ENCODE measurements at places on chromosomes 2 and 18.

DNA sequence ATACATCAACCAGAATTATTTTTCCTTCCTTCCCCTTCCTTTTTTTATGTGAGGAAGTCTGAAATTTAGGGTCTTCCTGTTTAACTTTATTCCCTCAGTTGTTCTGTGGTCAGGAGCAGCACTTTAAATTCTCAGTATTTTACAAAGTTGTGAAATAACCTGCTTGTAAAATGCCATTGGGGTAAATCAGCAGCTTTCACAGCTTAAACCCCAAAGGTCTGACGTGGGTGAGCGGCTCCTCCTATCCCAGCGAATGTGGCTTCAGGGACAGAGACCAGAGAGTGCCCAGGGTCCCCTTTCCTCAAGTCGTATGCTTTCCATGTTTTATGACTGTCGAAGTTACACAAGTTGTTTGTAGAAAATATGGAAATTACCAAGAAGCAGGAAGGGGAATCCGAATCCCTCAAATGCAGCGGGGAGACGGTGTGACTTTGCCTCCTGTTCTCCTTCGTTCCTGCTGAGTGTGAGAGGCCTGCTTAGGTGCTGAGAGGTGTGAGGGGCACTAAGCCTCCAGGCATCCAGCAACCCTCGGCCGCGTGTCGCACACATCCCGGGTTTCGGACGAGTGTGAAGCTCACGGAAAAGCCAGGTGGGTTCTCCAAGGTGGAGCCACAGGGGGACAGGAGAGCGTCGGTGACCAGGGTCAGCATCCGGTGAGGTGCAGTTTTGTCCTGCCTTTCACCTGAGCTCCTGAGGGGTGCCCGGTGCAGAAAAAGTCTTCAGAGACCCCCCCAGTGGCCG is 10.8 kb upstream of the KCNG2 start:
- peaks cover 55% of the 10 kb centered on the region for H3K27me3 ChIP-seq
- no peak overlapping the region for H3K27ac ChIP-seq
- H3K36me3 ChIP-seq: no peaks in the 10 kb centered on the region
- no peak for DNase-seq

DNA sequence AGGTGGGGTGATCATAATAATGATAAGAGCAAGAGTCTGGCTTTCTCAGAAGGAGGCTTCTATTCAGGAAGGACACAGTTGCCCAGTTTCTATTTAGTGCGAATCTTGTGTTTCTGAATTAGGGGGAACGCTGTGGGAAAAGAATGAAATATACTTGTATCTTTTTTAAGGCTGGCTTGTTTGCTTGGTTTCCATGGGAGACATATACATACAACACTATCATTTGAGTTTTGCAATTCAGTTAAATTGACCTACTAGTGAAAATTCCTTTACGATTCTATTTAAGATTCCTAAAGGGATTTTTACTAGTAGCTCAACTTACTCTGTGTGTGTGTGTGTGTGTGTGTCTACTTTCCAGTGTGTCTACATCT is 24.7 kb upstream of the ANKRD62 start:
- DNase-seq: no peak
- H3K27me3 ChIP-seq: peaks cover 2% of the 10 kb centered on the region
- no peaks in the 10 kb centered on the region for H3K36me3 ChIP-seq

- no peaks in the 10 kb centered on the region for H3K4me1 ChIP-seq
- no peaks in the 10 kb centered on the region for H3K36me3 ChIP-seq
- H3K27ac ChIP-seq: no peak overlapping the region
Measured at GRCh38 chr2:177029501-177029900, 183.1 kb upstream of the HNRNPA3 start.

DNA sequence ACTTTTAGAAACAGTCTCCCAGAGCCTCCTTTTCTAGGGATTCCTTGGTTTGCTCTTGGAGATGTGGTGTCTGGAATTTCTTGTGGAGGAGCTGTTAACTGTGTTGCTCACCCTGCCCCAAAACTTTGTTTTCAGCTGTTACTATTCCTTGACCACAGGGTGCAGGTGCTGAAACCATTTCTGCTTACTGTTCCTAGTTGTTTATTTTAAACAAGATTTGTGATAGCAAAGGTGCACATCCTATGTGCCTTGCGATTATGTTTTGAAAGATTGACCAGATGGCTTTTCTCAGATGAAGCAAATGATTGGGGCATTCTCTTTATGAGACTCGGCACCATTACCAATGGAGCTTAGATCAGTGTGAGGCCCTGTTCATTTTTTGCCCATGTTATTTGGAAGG is 111.2 kb downstream of the RAB3GAP1 start:
- H3K4me1 ChIP-seq: no peaks in the 10 kb centered on the region
- H3K27me3 ChIP-seq: no peaks in the 10 kb centered on the region
- DNase-seq: no peak
- no peak overlapping the region for H3K27ac ChIP-seq

- no peak overlapping the region for H3K27ac ChIP-seq
- no peak for DNase-seq
- H3K27me3 ChIP-seq: no peaks in the 10 kb centered on the region
- no peaks in the 10 kb centered on the region for H3K36me3 ChIP-seq
- no peak overlapping the region for H3K4me3 ChIP-seq
Measured at GRCh38 chr2:232343821-232344220, 34.7 kb upstream of the ALPP start.

GRCh38 chr18:11165952-11166351 is 16.6 kb upstream of the PIEZO2 start:
- H3K27me3 ChIP-seq: peaks cover 6% of the 10 kb centered on the region
- no peak overlapping the region for H3K4me3 ChIP-seq
- DNase-seq: no peak
- H3K4me1 ChIP-seq: no peaks in the 10 kb centered on the region
- no peaks in the 10 kb centered on the region for H3K36me3 ChIP-seq
- no peak overlapping the region for H3K27ac ChIP-seq
